ENCODE measurements at places on chromosomes 2 and 18.

GRCh38 chr2:68292108-68292710, 27.5 kb downstream of the CNRIP1 start:
- DNase-seq, result no peak

- no peak for DNase-seq
Measured at GRCh38 chr2:226953206-226953605, 117.4 kb downstream of the RHBDD1 start.

- no peak for DNase-seq
Measured at GRCh38 chr18:10739152-10739551, 213.3 kb downstream of the NAPG start.

DNA sequence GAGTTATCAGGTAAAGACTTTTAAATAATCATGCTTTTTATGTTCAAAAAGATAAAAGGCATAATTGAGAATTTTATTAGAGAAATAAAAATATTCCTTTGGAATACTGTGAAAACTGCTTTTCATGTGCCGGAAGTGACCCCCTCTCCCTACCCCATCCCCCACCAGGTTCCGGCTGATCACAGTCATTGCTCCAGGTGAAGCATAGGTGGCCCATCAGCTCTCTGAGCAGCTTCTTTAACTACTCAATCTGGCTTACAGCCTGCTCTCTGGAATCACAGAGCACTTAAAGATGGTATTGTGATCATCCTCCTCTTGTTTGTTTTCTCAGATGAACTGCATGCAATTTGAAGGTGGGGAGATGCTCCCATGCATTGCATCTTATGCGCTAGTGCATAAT, 257.7 kb downstream of the EN1 start:
- DNase-seq, result no peak

- DNase-seq, result peak; percentile 58
Measured at GRCh38 chr2:37323781-37324535, 675 bp downstream of the PRKD3 start.

DNA sequence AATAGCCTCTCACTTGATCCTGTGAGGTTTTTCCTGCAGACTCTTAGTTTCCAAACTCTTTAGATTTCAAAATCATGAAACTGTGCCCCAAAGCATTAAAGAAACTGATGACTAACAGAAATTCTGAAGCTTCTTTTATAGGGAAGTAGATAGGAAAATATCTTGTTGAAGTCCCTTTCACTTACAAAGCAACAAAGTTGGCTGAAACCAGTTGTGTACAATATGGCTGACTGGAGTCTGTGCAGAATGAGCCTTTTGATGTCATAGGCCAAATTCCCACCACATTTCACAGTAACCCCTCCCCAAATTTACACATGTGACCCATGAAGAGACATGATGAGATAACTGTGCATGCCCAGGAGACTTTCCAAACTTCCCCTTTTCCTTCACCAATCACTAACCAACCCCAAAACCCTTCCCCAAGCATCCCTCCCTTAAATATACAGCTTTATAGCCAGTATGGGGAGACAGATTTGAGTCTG, 61.7 kb upstream of the NCK2 start:
- DNase-seq, result no peak

DNA sequence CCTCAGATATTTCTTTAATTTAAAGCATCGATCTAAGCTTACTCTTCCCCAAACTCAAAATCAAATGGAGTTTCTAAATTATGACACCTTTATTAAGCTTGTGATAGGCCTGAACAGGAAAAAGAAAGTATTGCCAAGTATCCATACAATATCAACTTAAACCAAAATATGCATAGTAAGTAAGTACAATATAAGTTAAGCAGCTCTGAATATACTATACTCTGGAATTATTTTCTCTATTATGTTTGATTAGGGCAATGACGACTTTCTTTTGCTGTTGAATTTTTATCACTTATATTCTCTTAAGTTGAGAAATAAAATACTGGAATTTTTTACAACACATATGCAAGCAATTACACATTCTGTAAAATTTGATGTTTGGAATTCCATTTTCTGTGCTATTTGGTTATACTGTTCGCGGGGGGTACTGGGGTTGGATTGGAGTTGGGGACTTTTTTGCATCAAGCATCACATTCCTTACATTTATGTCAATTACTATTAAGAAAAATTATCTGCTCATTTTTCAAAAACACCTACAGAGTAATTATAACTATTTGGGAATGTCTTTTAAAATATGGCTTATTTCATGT, 2.2 kb downstream of the COL5A2 start:
- no peak for DNase-seq

DNA sequence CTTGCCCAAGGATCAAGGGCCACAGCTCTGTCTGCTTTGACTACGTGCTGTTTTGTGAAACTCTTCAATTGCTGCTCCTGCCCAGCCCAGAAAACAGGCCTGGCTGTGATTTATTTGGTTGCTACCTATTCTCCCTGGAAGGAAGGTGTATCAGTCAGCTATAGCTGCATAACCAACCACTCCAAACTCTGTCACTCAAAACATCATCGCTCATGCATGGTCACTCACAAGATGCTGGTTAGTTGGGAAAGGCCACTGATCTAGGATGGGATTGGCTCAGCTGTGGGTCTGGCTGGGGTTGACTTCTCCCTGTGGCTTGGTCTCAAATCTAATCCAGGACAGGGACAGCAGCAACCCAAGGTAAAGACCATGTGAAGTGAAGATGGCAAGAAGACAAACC, 14.6 kb downstream of the TEX51 start:
- no peak for DNase-seq

- no peak for DNase-seq
Measured at GRCh38 chr2:219461047-219461514, 26.4 kb downstream of the SPEG start.

Measured in left lobe of liver (tissue), 2 donors.